ENCODE measurements at places on chromosomes 11 and 22.

- no peak for DNase-seq
Measured at GRCh38 chr11:43756575-43756974, 76.0 kb downstream of the HSD17B12 start.

- no peak for DNase-seq
Measured at GRCh38 chr11:78438298-78438975, 20.8 kb upstream of the GAB2 start.

GRCh38 chr11:41413843-41414242 lies 45.6 kb downstream of the LRRC4C start:
- no peak for DNase-seq

GRCh38 chr22:21070690-21071615 lies 25.2 kb downstream of the LRRC74B start:
- no peak for DNase-seq

DNA sequence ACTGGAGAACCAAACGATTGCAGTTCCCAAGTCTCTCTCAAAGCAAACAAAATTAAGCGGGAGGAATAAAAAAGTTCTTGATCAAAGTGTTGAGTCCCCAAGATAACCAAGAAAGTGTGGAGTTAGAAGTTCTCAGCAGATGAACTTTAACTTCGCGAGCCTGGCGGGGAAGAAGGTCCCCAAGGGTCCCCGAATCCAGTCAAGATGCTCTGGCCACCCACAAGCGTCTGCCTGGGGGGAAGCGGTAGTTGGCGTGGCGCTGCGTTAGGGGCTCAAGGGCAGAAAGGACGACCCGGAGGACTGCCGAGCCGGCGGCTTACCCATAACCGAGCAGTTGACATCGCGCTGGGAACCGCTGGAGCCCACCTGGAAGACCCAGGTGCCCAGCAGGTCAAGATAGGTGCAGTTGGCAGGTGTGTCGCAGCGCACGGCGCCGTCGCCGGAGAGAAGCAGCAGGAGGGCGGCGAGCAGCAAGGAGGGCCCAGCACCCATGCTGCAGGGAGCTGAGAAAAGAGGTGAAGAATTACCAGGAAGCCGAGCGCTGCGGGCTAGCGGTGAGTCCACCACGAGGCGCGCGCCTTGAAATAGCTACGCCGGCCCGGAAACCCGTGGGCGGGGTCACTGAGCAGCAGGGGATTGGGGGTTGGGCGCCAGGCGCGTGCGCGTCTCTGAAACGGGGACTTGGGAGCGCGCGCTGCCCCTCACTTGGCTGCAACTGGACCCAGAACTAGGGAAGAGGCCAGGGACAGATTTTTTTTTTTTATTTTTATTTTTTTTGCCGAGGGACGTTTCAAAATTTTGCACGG lies at the start of gene CTSC:
CTSC (minus strand) TSS at position 556 of the 806 bp plus-strand sequence; CDS start at position 492, 64 bp downstream.
- peak; percentile 89 for DNase-seq

DNA sequence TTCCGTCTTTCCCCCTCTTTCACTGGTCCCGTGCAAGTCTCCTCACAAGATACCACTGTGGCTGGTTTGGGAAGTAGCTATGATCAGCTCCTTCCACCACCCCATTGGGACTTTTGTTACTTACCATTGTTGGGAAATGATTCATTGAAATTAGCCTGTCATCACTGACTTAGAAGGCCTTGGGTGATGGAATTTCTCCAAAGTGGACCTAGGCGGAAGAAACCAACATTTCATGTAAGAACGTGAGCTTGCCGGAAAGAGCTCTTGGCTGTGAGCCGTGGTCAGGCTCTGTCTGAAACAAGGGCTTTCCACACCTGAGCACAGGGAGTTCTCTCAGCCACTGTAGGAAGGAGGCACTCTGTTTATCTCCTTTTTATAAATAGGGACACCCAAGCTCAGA lies 23.5 kb upstream of the CRYBB3 start:
- DNase-seq: no peak
